ENCODE measurements at places on chromosomes 2 and 18.

DNA sequence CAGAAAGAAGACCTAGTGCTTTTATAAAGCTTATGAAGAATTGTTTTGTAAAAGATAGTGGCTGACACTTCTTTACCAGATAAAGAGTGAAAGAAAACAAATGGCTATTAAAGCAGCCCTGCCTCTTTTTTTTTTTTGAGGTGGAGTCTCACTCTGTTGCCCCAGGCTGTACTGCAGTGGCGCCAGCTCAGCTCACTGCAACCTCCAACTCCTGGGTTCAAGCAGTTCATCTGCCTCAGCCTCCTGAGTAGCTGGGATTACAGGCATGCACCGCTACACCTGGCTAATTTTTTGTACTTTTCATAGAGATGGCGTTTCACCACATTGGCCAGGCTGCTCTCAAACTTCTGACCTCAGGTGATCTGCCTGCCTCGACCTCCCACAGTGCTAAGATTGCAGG is 12.9 kb downstream of the ARPC2 start:
- no peak for DNase-seq

- DNase-seq: no peak
Observed at GRCh38 chr2:160227293-160227915, 27.3 kb upstream of the ITGB6 start.

- peak; percentile 67 for DNase-seq
Observed at GRCh38 chr2:11938196-11938595, 191.8 kb downstream of the LPIN1 start.

- DNase-seq: no peak
Observed at GRCh38 chr2:105714141-105714540, 30.6 kb upstream of the NCK2 start.

DNA sequence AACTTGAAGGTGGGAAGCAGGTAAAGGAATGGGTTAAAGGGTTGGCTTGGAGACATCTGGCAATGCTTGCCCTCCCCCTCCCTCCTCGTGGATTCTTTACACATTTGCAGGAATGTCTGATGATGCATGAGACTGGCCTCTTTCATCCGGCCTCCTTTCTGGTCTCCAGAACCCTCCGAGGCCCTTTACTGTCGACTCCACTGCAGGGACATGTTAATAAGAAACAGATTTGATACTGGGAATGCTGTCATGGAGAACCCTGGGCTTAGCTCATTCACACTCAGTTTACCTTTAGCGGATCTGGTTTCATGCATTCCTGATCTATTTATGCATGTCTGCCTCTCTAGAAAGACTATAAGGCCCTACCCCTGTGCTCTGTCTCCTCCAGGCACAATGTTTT is 238.7 kb downstream of the TGIF1 start:
- no peak for DNase-seq

DNA sequence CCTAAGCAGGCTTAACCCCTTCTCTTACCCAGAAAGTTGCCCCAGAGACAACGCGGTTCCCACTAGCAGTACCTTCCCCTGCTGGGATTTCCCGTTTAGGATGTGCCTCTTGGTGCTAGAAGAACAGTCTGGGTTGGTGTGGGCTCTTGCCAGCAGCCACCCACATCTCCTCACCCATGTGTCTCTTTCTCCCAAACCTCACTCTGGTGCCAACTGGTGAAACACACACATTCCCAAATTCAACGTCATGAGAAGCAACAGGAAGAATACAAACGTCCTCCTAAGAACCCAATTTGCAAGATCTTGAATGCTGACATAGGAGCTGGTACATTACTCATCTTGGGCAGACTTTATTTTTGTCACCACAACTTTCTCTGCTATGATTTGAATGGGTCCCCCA is 36.2 kb downstream of the DIPK1C start:
- no peak for DNase-seq

DNA sequence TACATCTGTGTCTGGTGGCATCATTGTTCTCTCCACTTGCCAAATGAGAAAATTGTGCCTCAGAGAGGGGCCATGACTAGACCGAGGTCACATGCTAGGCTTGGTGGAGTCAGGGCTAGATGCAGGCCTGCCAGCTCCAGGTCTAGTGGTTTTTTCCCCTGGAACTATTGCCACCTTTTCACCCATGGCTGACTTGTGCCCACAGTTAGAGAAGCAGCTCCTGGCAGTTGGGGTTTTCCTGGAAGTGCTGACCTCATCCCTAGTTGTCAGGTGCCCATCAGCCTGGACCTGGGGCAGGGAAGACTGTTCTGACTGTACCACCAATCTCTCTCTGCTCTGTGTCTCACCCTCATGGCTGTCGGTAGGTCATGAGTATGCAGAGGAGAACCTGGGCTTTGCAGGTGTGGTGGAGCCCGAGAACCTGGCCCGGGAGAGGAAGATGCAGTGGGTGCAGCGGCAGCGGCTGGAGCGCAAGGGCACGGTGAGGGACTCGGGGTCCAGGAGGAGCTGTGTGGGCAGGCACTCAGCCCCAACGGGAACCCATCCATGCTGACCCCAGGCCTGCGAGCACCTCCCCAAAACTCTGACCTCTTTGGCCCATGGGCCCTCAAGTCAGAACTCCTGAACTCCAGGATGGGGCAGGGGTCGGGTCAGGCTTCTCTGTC is 12.4 kb upstream of the CATIP start:
- DNase-seq: no peak

DNA sequence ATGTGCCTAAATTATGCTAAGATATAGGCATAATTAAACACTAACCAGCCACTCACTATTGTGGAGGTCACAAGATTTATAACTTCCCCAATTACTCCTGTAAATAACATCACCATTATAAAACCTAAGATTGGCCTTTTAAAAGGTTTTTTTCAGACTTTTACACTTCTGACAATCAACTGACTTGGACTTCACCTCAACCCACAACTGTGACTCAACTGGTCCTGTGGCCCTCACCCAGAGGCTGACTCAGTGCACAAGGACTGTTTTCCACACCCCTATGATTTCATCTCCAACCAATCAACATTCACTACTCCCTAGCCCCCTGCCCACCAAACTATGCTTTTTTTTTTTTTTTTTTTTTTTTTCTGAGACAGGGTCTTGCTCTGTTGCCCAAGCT is 11.6 kb downstream of the TTR start:
- no peak for DNase-seq

DNA sequence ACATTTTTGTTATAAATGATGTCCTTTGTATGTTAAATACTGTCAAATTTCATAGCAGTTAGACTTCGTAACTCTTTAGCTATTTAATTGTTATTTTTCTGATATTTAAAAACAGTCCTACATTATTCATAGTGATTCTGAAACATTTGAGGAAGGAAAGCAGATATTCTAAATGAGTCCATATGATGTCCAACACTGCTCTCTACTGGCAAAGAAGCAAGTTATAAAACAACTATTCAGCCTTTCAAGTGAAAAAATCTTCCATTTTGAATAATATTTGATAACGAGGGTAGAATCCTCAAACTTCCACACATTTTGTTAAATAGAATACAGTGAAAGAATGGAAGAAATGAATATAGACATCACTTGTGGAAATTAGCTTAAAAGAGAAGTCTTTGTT is 220.8 kb downstream of the GULP1 start:
- no peak for DNase-seq

Data from Peyer's patch (tissue), 4 donors.